ENCODE measurements at places on chromosomes 5 and 9. TPM values are rescaled to one million over a fixed set of nuclear protein-coding genes. Genes with fewer than 3 reads are reported as not detected.
A peak's percentile ranks its signal among the peaks of the same experiment; 100 is the strongest.

DNA sequence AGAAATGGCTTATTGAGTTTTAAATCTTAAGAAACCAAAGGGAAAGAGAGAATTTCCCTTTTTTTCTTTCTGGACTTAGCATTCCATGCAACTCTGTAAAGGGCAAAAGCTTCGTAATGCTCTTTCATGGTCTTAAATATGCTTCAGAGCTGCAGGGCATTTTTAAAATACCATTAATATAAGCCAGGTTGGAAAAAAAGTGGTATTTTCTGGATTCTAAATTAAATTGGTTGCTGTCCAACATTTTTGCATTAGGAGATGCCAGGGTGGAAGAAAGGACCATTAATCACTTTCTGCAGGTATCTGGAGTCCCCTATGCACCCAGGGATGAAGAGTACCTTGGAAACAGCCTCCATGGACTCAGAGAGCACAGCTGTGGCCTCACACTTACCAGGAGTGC is 215.1 kb upstream of the DAPK1 start:
- no peak for DNase-seq

- DNase-seq: no peak
Measured at GRCh38 chr5:73856997-73857396, 231.0 kb downstream of the ARHGEF28 start.

GRCh38 chr5:135451581-135452320 is 400 bp downstream of the TIFAB start:
- no peak for DNase-seq

GRCh38 chr5:150778517-150779396 is at the start of gene SMIM3:
Gene SMIM3, plus strand, starts transcription at chr5:150778757. Its CDS starts 16,684 bp downstream, at chr5:150795441.
- peak; percentile 85 for DNase-seq

DNA sequence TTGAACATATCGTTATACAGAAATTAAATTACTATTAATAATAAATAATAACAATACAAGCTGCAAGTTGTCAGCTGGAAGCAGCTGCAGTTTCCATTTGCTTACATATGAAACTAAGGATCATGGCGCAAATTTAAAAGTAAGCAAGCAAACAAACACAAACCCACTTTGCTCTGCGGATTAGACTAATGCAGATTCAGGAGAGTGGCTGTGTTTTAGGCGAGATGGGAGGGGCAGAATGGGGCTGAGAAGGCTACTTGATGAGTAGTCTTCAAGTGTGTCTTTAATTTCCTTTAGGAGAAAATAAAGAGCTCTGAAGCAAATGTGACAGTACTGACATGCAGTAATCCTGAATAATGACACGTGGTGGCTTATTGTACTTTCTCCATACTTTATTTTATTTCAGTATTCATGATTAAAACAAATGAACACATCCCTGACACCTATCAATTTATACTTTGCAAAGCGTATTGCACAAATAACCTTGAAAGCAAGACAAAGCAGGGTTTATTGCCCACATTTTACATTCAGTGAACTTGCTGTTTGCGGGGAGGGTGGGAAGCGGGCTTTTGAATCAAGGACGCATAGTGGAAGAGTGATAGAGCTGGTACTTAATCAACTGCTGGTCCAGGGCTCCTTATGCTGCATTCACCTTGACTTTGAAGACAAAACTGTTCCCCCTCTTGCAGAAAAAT is 221.4 kb upstream of the TRIM32 start:
- no peak for DNase-seq

- DNase-seq: no peak
Measured at GRCh38 chr5:14174230-14174636, 31.1 kb downstream of the TRIO start.

GRCh38 chr9:118058227-118058626 is 354.0 kb downstream of the TLR4 start:
- no peak for DNase-seq

NDST1 gene
- 37.6 TPM for total RNA-seq

GRCh38 chr5:90792725-90793124 is 234.1 kb downstream of the ADGRV1 start:
- no peak for DNase-seq

DNA sequence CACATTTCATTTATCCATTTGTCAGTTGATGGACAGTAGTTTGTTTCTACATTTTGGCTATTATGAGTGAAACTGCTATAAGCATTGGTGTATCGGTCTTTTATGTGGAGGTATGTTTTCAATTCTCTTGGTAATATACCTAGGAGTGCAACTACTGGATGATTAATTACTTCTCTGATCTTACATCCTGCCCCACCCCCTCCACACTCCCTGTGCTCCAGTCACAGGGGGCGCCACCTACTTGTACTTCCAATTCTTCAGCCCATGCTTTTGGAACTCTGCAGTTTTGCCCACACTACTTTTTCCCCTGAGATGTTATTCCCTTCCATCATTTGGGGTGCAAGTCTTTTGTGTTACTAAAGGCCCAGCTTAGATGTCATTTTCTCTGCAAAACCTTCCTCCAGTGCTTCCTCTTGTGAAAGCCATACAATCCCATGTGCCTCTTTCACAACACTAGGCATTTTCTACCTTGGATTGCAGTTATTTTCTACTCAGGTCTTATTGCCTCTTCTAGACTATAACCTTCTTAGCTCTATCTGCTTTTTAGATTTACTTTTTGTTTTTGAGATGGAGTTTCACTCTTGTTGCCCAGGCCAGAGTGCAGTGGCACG is 42.1 kb downstream of the SEC61B start:
- DNase-seq: no peak

PCDHGA11 gene
- total RNA-seq: 0.94 TPM

AFAP1L1 gene
- total RNA-seq: 23.0 TPM

DNA sequence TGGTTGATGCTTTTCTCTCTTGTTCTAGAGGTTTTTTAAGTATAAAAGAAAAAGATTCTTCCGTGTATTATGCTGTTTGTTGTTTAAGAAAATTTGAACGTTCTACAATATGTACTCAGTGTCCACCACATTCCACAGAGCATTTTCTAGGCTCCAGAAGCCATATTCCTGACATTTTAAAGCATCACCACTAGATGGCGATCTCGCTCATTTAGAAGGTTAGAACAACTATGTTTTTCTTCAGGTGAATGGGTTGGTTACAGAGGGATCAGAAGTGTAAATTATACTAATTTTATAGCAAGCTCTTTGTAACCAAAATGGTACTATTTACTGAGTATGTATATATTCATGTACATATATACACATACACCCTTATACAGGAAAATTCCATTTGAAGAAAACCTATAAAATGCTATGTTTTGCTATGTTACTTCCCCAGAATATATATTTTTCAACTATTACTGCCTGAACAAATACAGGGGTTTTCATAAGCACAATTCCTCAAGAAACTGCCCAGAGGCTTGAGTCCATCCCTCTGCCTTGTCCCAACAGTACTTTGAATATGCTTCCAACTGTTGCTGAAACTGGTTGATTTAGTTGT is 284.3 kb downstream of the CCDC171 start:
- no peak for DNase-seq

- DNase-seq: no peak
Measured at GRCh38 chr5:151708126-151708525, 21.4 kb upstream of the SPARC start.

ARID3C gene
- total RNA-seq: not detected

OTULINL gene
- 0.88 TPM for total RNA-seq

DNA sequence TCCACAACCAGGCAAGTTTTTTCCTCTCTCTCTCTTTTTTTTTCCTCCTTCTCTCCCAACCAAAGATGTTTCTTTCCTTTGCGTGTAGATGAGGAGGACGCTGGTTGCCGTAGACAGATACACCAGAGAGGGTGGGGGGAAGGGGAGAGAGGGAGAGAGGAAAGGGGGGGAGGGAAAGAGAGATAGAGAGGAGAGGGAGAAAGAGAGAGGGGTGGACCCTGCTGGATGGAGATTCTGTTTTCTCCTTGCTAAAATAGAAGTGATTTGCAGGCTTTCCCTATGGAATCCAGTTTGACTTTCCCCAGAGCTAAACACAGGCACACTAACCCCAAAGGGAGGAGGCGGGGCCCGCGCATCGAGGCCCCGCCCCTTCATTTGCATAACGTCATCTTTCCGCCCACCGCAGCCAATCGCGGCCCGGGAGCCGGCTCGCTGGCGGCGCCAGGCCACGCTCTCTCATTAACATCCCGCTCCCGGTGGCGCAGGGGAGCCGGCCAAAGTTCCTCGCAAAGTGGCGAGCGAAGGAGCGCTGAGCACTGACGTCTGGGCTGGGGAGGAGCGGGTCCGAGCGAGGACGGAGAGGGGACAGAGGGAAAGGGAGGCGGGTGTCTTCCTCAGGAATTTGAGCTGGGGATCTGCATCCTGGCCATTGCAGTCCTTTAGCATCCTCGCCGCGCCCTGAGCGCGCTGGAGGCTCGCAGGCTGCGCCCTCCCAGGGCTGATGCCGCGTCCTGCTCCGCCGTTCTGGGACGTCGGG is 487 bp upstream of the EBF1 start:
- peak; percentile 94 for DNase-seq

All from psoas muscle (tissue), 8 donors.